Umbilical cord (tissue), 2 donors: ENCODE measurements at places on chromosomes 12 and 14.

- DNase-seq = no peak
These were observed 514 bp downstream of the TPPP2 start for GRCh38 chr14:21030531-21030930.

GRCh38 chr12:112741106-112741505, 50.4 kb upstream of the RPH3A start:
- DNase-seq = no peak

DNA sequence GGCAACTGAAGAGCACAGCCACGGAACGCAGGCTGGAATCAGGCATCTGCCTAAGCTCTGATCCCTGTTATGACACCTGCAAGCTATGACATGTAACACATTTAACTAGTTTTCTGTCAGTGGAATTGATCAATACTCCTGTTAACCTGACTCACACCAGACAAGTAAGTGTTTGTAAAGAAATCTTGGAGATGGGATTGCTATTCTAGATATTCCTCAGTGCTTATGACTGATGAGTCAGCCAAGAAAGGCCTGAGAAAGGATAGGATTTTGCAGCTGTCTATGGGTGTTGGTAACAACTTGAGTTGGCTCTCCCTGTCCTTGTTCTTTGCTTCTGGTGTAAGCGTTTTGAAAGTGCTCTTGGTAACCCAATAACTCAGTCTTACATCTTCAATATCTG, 110.5 kb downstream of the GPR135 start:
- DNase-seq = peak; percentile 42

GRCh38 chr14:70755655-70756054, 53.7 kb downstream of the MAP3K9 start:
- peak; percentile 21 for DNase-seq

DNA sequence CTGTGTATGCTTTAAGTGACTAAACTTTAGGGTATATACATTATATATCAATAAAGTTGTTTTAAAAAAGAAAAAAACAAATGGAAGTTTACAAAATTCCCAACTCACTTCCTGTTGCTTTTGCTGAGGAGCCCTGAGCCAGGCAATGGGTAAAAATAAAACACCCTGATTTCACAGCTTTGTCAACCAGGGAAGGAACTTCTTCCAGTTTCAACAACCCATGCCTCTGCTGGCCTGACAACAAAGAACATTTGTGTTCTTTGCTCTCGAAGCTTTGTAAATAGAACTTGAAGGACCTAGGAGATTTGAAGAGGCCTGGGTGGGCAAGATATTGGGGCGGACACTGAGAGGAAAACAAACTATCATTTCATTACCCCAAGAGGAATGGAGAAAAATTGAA, 141.2 kb upstream of the NOS1 start:
- DNase-seq = no peak

- no peak for DNase-seq
These were observed 15.4 kb upstream of the FAR2 start for GRCh38 chr12:29133680-29134079.

GRCh38 chr12:27213830-27214787, 30.0 kb upstream of the STK38L start:
- DNase-seq = no peak

- no peak for DNase-seq
These were observed 8.1 kb downstream of the GPX2 start for GRCh38 chr14:64934338-64934929.

- no peak for DNase-seq
These were observed 114.9 kb downstream of the HELB start for GRCh38 chr12:66417217-66417616.

- DNase-seq = no peak
These were observed 108.5 kb downstream of the NRXN3 start for GRCh38 chr14:78278464-78279250.

DNA sequence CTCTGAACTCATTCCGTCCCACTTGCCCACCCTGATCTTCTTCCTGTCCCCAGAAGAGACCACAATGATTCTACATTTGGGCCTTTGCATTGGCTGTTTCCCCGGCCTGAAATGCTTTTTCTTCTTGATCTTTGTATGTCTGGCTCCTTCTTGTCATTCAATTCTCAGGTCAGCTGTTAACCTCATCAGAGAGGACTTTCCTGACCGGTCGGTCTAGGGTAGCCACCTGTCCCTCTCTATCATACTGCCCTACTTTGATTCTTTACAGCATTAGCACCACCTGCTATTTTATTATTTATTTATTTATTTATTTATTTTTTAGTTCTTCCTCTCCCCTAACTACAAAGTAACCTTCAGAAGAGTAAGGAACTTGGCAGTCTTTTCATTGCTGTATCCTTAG, 84.3 kb downstream of the DYRK2 start:
- no peak for DNase-seq

- peak; percentile 91 for DNase-seq
These were observed 149.7 kb upstream of the ARHGAP5 start for GRCh38 chr14:31927348-31927832.

DNA sequence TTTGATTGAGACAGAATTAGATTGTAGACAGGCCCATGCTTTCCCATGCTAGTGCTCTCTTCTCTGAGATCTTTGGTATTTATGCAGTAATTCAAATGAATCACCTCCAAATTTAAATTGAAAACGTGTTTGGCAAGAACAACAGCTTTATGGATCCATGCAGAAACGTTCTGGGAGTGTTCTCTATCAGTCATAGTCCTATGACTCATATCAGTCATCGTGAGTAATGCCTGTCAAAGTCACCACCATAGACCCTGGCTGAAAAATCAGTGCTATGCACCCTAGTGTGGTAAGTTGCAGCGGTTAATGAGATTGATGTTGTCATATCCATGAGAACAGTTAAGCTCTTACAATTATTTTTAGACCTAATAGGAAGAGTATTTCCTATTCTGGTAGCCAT, 90.1 kb upstream of the FOXG1 start:
- no peak for DNase-seq

GRCh38 chr14:58659846-58660245, 22.1 kb downstream of the DACT1 start:
- peak; percentile 70 for DNase-seq

DNA sequence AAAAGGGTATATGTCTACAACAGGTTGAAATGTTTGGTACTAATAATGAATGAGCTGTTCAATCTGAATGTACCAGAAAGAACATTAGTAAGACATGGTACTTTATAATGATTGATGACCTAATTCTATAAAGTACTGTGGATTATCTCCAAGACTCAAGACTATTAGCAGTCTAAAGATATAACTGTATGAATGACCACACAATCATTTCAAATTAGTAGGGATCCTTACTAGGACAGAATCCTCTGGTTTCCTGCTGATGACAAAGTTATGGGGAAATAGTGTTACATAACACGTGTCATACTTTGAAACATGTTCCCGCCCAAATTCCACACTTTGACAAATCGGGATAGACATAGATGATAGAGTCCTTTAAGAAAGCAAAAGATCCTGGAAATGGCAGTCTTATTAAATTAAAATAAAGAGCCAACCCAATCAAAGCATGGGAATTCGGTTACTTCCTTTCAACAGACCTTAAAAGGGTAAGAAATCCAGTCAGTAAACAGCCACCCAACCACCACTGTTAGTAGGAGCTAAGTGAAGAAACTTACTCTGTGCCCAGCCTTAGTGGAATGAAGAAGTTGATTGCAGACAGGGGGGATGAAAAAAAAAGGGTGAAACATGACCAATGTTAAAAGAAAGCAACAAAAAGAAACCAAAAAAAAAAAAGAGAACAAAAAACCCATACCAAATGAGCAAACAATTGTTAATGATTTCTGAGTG, 2.8 kb downstream of the VPS29 start:
- DNase-seq = peak; percentile 1

GRCh38 chr12:51749206-51749985, 99.1 kb downstream of the FIGNL2 start:
- DNase-seq = no peak

DNA sequence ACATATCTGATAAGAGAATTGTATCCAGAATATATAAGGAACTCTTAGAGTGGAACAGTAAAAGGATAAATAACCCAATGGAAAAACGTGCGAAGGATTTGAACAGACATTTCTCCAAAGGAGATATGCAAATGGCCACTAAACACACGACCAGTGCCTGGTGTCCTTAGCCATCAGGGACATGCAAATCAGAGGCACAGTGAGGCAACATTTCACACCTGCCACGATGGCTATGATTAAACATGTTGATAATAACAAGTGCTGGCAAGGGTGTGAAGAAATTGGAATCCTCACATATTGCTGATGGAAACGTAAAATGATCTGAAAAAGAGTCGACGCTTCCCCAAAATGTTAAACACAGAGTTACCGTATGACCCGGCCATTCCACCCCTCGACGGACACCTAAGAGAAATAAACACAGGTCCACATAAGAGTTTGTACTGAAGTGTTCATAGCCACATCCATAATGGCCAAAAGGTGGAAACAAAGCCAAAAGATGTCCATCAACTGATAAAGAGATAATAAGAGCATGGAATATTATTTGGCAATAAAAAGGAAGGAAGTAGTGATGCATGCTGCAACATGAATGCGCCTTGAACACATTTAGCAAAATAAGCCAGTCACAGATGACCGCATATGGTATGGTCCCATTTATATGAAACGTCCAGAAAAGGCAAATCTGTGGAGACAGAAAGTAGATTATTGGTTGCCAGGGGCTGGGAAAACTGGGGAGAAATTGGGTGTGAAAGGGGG, 6.3 kb upstream of the TMEM121 start:
- DNase-seq = no peak

GRCh38 chr14:85529803-85530574, at the start of gene FLRT2:
FLRT2 (plus strand) TSS chr14:85530144; CDS start chr14:85621515, 91,371 bp downstream.
- peak; percentile 91 for DNase-seq

- DNase-seq = no peak
These were observed 101.9 kb downstream of the SLC5A8 start for GRCh38 chr12:101108130-101108529.

DNA sequence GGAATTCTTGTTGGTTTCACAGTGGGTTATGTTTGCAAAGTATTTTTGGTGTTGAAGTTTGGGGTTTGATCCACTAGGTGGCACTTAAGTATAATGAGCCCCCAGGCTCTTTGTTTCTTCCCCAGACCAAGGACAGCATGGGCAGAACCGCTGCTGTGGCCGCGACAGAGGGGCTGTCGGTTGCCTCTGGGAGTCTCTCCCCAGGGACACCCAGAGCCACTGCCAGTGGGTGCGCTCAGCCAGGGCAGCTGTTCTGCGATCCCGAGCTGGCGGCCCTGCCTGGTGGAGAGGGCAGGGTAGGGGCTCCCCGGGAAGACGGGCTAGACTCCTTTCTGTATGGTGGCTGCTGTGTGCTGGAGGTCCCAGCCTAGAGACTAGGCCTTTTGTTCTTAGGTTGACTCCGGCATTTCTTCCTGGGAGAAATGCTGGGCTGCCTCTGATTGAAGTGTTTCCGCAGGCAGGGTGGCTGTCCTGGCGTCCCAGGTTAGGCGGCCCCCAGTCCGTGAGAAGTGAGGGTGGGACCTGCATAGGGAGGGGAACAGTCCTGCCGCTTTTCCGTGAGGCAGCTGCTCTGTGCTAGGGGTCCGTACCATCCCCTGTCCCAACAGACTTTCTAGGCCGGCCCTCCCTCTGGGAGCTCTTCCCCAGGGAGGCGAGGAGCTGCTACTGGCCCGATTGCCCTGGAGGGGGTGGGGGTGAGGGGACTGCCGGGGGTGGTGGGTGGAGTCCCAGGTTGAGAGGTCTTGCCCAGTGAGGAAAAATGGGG, 253.1 kb upstream of the PELI2 start:
- DNase-seq = no peak

- DNase-seq = no peak
These were observed 24.2 kb downstream of the NINJ2 start for GRCh38 chr12:638953-639557.

GRCh38 chr14:88270776-88271175, 52.3 kb downstream of the KCNK10 start:
- DNase-seq = no peak

- peak; percentile 84 for DNase-seq
These were observed 61.9 kb downstream of the SMUG1 start for GRCh38 chr12:54126696-54127537.
